GM20000 (cell line): ENCODE measurements at places on chromosomes 2 and 18.
A peak's percentile ranks its signal among the peaks of the same experiment; 100 is the strongest.

DNA sequence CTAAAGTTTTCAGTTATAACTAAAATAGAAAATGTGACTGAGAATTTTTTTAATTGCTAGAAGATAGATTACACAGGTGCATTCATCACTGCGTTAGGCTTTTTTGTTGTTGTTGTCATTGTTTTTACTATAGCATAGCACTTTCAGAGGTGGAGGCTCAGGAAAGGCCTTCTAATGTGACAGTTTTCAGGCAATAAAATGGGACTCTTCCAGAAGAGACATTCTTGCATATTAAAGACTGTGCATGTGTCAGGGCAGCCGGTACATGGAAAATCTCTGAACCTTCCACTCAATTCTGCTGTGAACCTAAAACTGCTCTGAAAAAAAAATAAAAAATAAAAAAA is 175.2 kb downstream of the METTL4 start:
- DNase-seq, result no peak

DNA sequence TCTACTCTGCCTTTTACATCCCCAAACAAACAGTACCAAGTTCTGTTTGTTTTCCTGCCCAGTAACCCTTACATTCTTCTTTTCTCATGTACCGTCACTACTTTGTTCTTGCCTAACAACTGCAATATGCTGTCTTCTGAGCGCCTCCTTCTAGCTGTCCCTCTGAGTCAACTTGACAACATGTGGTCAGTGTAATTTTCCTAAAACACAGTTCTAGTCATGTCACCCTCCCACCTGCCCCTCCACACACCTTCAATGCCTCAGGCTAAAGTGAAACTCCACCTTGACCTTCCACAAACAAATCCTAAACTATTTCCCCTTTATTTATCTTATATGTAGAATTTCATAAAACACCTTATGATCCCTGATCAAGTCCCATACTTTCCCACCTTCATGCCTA is 124.6 kb upstream of the CD302 start:
- DNase-seq, result peak; percentile 34

DNA sequence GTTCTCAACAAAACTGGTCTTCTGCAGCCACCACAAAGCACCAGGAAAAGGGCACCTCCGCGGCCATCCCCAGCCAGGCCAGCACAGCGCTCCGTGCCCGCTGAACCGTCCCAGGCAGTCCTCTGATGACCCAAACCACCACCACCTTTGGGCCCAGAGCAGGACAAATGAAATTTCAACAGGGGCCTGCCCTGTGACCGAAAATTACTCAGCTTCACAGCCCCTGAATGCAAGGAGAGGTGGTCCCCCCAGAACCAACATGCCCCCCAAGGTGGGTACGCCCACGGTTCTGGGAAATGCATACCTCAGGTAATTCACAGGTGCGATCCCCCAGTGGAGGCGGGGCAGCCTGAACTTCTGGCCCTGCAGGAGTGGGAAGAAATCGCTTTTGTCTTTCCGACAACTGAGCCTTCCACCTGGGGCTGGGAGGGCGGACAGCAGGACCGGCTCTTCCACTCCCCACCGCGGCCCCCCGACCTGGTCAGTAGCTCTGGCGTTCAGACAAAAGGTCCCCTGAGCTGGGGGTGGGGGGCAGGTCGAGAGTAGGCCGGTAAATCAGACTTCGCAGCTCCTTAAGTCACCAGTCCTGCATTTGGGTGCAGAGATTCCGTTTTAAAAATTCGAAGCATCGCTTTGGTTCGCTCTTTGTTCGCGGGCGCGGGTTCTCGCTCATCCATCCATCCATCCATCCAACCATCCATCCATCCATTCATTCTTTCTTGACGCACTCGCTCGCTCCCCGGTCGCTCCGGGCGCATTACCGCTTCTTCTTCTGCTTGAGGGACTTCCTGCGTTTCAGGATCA is 1.4 kb downstream of the ARL4C start:
- no peak for DNase-seq

DNA sequence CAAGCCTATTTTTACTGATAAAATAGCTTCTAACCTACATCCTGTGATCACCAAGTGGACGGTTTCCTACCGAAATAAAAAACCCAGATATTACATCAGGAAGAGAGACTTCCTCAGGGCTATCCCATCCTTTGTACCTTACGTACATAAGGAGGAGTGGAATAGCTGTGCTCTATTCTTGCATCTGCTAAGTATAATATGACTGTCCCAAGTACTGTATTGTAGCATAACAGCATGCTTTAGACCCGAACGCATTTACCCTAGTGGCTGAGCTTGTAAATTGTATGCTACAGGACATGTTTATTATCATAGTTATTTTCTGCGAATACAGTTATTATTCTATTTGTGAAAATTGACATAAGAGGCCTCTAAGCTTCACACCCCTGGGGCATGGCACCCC is 302.4 kb downstream of the CLIP4 start:
- DNase-seq, result no peak

DNA sequence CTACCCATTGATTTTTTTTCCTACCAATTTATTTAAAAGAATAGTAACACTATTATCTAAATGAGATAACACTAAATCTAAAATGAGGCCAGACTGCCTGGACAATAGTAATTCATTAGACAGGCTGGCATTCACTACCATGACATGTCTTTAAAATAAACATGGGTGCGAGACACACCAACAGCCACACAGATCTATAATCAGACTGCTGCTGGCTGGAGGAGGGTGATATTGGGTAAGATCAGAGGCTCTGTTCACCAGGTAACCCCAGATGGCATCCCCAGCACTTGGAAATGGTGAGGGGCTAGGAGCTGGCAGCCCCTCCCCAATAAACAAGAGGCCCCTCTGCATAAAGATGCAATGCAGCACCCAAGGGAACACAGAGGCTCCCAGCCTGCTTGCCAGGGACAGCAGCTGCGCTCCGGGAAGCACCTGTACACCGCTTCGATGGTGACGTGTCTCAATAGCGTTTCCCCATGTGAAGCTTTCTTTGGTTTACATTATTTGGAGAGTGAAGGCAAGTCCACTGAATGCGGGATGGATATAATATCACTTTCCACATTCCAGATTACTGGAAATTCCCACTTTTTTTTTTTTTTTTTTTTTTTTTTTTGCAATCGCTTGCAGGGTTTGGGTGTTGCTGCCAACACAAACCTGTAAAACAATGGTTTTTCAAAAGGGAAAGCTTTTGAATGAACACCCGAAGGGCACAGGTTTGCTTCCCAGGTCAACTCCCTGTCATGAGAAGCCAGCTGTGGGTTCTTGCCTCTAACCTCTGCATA is 159.0 kb downstream of the ZNF516 start:
- no peak for DNase-seq
